ENCODE measurements at places on chromosomes 4 and X. TPM values are rescaled to one million over a fixed set of nuclear protein-coding genes. Genes with fewer than 3 reads are reported as not detected.
A peak's percentile ranks its signal among the peaks of the same experiment; 100 is the strongest.

Gene SLC26A1
- not detected for polyA plus RNA-seq

GRCh38 chr4:86928400-86929255 lies 6.2 kb upstream of the AFF1 start:
- no peak for DNase-seq
- H3K4me1 ChIP-seq, result peaks cover 32% of the 10 kb centered on the region
- no peak overlapping the region for H3K4me3 ChIP-seq
- H3K27ac ChIP-seq, result peak overlapping the region; percentile 90

Gene VEGFD
- 0.42 TPM for polyA plus RNA-seq

GRCh38 chr4:125837493-125838201 lies 522.9 kb downstream of the FAT4 start:
- no peak for DNase-seq
- no peaks in the 10 kb centered on the region for H3K36me3 ChIP-seq
- H3K27ac ChIP-seq, result no peak overlapping the region

GRCh38 chr4:77073981-77074380 lies 1.8 kb downstream of the CCNI start:
- H3K4me3 ChIP-seq, result peak overlapping the region; percentile 82
- no peaks in the 10 kb centered on the region for H3K27me3 ChIP-seq
- peak overlapping the region; percentile 34 for H3K27ac ChIP-seq

Gene HDX
- 2.4 TPM for polyA plus RNA-seq

DNA sequence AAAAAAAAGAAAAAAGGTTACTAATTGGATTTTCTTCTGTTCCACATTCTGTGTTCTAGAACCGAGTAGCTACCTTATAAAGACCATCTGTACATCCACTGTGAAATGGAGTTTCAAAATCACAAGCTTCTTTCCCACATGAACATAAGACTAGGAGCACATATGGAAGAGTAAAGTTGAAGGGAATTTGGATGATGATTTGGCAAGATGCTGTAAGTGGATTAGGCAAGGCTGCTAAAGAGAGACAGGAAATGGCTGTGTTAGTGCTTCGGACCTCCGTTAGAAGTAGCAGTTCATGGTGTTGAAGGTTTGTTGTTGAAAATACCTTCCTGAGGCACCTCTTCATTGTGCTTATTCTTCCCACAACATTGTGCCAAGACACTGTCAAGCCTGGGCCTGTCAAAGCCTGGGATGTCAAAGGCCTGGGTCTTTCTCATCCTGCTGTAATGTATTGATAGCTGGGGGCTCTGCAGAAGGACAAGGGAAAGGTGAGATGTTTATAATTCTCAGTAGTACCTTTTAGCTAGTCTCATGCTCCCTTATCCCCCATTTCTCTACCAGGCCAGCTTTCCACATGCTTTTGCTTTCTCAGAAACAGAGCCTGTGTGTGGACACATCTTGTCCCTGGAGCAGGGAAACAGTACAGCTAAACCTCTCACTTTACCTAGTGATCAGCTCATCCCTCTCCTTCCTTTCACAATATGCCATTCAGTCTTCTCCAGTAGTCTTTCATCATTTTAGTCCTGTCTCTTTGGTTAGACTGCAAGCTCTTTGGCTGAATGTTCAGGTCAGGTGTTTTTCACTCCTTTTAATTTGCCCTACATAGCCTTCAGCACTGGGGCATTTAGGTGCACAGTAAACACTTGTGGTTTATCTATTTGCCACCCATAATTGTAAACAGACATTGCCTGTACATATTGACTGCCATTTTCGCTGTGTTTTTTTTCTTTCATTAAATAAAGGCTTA lies 37.9 kb upstream of the CYP2U1 start:
- no peaks in the 10 kb centered on the region for H3K36me3 ChIP-seq
- H3K4me3 ChIP-seq, result no peak overlapping the region
- H3K27ac ChIP-seq, result peak overlapping the region; percentile 33
- peaks cover 43% of the 10 kb centered on the region for H3K4me1 ChIP-seq
- no peaks in the 10 kb centered on the region for H3K27me3 ChIP-seq
- no peak for DNase-seq

- no peaks in the 10 kb centered on the region for H3K4me1 ChIP-seq
- no peaks in the 10 kb centered on the region for H3K36me3 ChIP-seq
- no peak for DNase-seq
- H3K27ac ChIP-seq, result no peak overlapping the region
- no peaks in the 10 kb centered on the region for H3K27me3 ChIP-seq
- no peak overlapping the region for H3K4me3 ChIP-seq
These were observed 64.7 kb upstream of the UXT start for GRCh38 chrX:47723689-47724088.

GRCh38 chr4:151876381-151876988 lies 115.7 kb upstream of the GATB start:
- DNase-seq, result no peak
- H3K36me3 ChIP-seq, result no peaks in the 10 kb centered on the region
- H3K27me3 ChIP-seq, result no peaks in the 10 kb centered on the region
- no peaks in the 10 kb centered on the region for H3K4me1 ChIP-seq

Measured in keratinocyte (primary cell).